AG04449 (cell line): ENCODE measurements at places on chromosomes 6 and 20.

DNA sequence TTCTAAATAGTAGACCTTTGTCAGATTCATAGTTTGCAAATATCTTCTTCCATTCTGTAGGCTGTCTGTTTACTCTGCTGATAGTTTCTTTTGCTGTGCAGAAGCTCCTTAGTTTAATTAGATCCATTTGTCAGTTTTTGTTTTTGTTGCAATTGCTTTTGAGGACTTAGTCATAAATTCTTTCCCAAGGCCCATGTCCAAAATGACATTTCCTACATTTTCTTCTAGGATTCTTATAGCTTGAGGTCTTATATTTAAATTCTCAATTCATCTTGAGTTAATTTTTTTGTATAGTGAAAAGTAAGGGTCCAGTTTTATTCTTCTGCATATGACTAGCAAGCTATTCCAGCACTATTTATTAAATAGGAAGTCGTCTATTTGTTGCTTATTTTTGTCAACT lies 287.0 kb downstream of the PACRG start:
- no peak for DNase-seq

DNA sequence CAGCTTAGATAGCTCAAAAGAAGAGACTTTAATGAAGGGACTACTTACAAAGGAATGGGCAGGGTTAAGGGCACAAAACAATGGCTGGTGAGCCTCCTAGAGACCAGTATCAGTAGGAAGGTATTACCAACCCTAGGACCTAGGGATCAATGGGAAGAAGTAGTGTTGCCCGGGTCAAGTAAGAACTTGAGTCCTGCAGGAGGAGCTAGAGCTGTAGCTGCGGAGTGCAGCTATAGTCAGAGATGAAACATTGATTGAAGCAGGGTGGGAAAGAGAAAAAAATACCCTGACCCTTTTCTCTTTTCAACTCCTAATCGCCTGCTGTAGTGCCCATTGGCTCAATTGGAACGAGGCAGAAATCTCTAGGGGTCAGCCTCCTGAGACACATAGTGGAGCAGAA lies 144.0 kb downstream of the FLRT3 start:
- no peak for DNase-seq

GRCh38 chr6:56346958-56347357 lies 99.6 kb upstream of the COL21A1 start:
- DNase-seq = no peak

DNA sequence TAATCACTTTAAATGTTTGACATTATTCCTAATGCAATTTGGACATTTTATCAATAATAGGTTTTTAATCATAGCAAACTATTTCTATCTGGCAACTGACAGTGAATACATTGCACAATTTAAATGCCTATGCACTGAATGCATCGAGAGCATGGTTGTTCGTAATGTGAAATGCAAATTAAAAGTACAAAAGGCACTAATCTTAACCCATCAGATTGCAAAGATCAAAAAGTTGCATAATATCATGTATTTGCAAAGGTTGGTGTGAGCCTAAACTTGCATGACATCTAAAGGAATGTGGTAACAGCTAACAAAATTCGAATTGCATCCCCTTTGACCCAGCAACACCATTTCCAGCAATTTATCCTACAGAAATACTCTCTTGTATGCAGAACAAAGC lies 469.9 kb upstream of the IRAK1BP1 start:
- DNase-seq = no peak

DNA sequence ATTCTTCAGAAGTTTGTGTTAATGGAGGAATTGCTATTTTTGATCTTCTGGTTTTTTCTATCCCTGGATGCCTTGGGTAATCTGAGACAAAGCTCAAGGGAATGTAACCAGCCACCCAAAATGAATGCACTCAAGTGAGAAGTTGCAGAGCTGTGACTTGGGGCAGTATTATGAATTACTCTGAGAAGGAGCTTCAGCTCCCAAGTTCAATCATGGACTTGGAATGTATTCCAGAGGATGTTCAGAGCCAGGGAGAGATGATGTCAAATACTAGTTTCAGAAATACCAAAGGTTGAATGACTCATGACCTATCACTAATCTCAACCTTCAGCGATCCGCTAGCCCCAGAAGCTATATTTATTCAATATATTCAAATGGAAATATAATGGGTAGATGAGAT lies 375.2 kb upstream of the PLCB4 start:
- DNase-seq = peak; percentile 83

DNA sequence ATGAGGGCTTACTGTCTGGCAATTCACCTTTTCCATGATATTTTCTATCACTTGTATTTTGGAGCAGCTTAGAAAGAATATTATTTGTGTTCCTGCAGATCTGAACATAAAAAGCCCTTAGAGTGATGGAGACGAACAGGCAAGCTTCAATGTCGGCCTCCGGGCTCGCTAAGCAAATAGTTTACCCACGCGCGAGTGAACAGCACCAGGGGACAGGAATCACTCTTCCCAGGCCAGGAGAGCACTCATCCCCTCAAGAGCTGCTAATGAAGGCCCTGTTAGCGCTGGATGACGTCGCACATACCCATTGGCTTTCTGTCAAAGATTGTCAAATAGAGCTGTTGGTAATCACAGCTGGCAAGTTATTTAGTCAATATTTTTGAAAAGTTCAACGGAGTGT lies 395.7 kb downstream of the ZFAND3 start:
- DNase-seq = no peak

DNA sequence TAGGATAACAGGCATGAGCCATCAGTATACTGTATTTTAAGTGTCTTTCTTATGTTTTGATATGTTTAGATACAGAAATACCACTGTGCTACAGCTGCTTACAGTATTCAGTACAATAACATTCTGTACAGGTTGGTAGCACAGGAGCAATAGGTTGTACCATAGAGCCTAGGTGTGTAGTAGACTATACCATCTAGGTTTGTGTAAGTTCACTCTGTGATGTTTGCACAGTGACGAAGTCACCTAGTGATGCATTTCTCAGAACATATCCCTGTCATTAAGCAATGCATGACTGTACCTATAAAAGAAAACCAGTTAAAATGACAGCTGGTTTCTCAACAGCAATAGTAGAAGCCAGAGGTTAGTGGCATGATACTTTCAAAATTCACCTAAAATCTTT lies 3.0 kb upstream of the ZBTB24 start:
- no peak for DNase-seq

DNA sequence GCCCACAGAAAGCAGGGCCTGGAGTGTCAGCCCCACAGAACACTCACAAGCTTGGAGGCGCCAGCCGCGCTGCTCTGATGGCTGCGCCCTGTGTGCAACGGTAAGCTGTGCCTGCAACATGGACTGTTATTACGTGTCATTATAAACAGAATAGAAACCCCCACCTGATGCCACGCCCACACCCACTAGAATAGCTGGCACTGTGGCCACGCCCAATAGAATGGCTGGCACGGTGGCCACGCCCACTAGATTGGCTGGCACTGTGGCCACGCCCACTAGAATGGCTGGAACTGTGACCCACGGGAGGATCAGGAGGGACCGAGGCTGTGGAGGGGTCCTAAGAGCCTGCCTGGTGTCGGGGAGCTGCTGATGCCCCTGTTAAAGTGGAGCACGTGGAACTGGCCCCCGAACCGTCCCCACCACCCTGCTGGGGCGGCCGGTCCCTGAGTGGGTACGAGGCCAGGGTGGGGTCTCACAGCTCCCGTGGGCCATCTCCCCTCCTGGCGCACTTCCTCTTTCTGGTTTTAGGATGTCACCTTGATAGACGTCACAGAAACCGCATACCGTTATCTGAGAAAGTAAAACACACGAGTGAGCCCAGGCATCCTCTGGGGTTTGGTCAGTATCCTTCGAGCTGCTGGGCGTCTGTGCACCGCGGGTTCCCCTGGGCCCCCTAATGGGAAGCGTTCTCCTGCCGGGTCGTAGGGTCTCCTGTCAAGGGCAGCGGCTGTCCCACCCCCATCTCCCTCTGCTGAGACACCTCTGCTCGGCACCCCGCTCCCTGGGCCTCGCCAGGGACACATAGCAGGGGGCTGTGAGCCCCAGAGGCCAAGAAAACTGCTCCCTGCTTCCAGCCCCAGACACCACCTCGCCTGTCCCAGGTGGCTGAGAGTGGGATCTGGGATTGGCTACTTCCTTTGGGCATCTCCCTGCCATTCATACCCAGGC lies 25.4 kb downstream of the SLC17A9 start:
- DNase-seq = no peak

DNA sequence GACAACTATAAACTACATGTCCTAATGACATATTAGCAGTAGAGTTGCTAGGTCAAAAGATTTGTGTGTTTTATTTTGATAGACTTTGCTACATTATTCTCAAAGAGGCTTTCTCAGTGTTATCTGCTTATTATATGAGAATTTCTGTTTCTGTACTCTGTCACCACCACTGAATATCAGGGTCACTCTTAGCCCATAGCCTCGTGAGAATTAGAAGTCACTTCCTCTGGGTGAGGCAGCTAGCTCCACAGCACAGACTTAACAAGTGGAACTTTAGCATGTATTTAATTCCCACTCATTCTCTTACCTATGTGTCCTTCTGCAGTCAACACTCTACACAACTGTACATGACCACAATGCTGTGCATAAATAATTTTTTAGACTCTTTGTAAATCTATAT lies 6.7 kb downstream of the PHACTR2 start:
- DNase-seq = no peak

DNA sequence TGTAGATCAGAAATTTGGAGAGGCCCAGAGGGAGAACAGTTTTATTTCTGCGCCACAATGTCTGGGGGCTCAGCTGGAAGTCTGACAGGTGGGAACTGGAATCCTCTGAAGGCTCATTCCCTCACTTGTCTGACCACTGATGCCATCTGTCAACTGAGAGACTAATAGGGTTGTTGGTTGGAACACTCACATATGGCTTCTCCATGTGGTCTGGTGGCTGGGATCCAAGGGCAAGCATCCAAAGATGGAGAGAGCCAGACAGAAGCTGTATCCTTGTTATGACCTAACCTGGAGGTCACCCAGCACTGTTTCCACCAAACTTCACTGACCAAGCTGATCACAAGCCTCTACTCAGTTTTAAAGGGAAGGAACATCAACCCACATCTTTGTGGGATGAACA lies 117.9 kb upstream of the AKAP12 start:
- DNase-seq = no peak

GRCh38 chr6:22444330-22444729 lies 125.0 kb upstream of the HDGFL1 start:
- no peak for DNase-seq

DNA sequence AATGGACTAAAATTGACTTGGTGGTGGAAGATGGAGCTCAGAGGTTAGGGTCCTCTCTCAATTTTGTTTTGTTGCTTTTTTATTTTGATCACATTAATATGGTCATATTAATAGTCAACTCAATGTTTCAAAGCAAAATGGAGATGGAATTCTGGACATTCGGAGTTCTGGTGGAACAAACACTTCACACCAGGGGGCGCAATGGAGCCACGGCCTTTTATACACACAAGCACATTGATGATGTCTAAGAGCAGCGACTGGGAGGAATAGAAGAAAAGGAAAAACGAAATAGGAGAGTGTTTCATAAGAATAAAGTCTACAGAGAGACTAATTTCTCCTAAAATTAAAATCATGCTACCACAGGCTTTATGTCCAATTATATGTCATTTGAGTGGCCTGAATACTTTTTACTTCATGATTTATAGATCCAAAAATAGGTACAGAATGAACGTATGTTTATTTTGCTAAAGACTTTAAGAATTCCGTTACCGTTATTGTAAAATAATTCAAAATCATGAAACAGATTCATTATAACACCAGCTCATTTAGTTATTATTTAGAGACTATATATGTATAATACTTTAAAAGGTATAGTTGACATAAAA lies 197.6 kb upstream of the SASH1 start:
- peak; percentile 4 for DNase-seq

DNA sequence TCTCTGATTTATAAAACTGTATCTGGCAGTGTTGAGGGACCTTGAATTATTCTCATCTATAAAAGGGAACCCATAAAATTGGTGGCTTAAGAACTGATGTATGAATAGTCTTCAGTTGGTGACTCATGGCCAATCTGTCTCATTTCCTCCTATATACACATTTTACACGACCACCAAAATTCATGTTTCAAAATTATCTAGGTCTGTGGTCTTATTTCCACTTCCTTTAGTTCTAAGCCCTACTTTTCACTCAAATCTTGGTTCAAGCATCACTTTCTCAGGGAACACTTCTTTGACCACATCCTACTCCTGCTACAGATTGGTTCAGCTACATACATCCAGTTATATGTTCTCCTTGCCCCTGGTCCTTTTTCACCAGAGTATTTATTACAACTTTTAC lies 18.6 kb upstream of the ENPP1 start:
- no peak for DNase-seq
